Left renal cortex interstitium (tissue), 4 donors: ENCODE measurements at places on chromosomes 3 and 15. TPM values are rescaled to one million over a fixed set of nuclear protein-coding genes. Genes with fewer than 3 reads are reported as not detected.

- no peak for DNase-seq
These were observed 186.6 kb downstream of the UBE2E2 start for GRCh38 chr3:23389686-23390085.

- peak; percentile 58 for DNase-seq
These were observed 439.2 kb downstream of the MCTP2 start for GRCh38 chr15:94670438-94671034.

DNA sequence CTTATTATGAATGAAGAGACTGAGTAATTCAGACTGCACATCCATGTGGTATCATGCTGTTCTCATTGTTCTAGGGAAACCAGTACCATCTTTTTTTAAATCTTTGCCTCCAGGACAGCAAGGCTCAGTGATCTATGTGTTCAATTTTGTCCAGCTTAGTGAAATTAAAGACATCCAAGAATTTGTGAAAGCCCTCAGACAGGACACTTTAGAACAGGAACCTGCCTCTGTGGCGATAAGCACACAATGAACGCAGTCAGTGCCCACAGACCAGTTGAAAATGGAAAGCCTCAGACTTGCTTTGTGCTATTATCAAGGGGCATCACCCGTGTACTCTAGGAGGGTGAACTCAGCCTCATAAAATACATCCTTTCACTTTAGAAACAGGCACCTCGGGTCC is 20.1 kb downstream of the EID1 start:
- DNase-seq, result no peak

- no peak for DNase-seq
These were observed 420 bp downstream of the KCNH8 start for GRCh38 chr3:19148768-19149091.

DNA sequence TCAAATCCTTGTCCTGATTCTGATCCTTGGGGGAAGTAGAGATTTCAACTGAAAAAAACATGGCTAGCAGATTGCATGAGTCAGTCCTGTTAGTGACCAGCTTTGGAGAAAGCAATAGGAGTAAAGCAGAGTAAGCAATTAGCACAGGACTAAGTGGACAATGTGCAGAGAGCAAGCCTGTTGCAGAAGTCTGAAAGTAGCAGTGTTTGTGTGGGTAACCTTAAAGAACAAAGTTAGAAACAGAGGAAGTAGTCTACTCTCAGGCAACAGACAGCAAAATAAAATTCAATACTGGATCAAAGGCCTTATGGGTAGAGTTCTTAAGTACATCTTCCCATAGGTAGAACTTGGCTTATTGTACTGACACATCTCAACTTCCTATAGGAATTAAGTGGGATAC is 916.8 kb downstream of the CADM2 start:
- no peak for DNase-seq

Gene LINGO1
- 12.9 TPM for polyA plus RNA-seq

Gene SHC4
- polyA plus RNA-seq, result 2.9 TPM
